ENCODE measurements at places on chromosomes 2 and 18. TPM values are rescaled to one million over a fixed set of nuclear protein-coding genes. Genes with fewer than 3 reads are reported as not detected.

ATP6V1C2 gene
- total RNA-seq: 1.0 TPM

SFTPB gene
- 1.3 TPM for total RNA-seq

C2orf80 gene
- not detected for total RNA-seq

SLC8A1 gene
- 6.0 TPM for total RNA-seq

NTSR2 gene
- not detected for total RNA-seq

FEV gene
- 1.8 TPM for total RNA-seq

CDKL4 gene
- 0.31 TPM for total RNA-seq

ZSWIM2 gene
- total RNA-seq: not detected

MC4R gene
- not detected for total RNA-seq

RNF144A gene
- total RNA-seq: 14.3 TPM

- DNase-seq: no peak
Observed at GRCh38 chr18:8011906-8012305, 444.8 kb downstream of the PTPRM start.

- DNase-seq: peak; percentile 91
Observed at GRCh38 chr2:12716282-12717190, at the start of gene TRIB2. TRIB2 (plus strand) TSS chr2:12716936; CDS start chr2:12718308, 1,372 bp downstream.

DNA sequence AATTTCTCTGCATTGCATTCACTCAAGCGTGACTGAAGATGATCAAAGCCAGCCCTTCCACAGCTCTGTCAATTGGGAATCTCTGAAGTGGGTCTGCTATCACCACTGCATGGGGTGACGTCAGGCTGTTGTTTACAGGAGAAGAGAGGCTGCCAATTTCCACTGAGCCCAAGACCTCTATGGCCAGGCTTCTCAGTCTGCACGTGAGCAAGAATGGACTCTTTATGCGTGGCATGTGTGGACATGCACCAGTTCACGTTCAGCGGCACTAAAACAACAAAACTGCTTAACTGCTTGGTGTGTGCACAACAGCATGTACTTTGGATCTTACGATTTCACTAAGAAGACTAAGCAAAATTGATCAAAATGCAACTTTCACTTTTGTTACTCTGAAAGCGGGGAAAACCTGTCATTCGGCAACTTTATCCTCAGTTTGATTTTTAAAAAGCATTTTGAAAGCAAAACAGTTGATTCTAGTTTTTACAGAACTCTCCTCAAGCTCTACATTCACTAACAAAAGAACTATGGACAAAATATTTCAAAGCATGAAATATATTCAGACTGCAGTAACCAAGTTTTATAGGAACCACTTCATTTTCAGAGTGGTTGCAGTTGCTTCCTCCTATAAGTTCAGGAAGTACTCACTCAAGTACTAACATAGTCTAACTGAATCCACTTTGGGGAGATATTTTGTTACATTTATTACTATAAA, 77.0 kb upstream of the SERTAD2 start:
- peak; percentile 80 for DNase-seq

DNA sequence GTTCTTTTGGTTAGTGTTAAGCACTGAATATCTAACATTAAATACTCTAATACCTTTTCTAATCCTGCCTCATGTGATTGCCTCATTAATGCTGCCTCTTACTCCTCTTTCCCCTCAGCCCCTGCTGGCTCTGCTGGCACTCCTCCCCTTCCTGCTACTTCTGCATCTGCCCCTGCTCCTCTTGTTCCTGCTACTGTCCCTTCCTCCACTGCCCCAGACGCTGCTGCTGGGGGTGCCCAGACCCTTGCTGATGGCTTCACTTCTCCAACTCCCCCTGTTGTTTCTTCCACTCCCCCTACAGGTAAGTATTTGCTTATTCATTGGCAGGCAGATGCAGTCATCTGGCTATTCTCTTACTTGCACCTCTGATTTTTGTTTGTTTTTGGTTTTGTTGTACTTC, 68.5 kb downstream of the ABI2 start:
- DNase-seq: no peak

DNA sequence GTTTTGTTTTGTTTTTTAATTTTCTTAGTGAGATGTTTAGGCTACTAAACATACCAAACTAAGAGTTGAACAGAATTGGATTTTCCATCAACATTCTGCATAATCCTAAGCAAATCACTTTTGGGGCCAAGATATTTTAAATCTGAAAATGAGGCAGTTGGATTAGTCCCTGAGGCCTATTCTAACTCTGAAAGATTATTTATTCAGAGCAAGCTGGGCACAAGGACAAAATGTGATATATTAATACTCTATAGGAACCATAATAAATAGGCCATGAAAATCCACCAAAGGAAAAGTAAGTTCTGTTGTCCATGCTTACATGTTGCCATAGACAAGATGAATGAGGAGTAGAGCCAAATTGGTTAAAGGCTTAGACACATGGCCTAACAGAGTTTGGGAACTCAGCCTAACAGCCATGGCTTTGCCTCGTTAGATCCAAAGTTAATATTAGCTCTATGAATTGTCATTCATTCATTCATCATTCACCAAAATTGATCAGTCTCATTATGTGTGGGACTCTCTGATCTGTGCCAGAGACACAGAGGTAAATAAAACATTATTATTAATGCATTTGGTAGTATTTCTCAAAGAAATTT, 183.5 kb downstream of the SCG2 start:
- DNase-seq: no peak

GRCh38 chr2:44207102-44207501, 38.4 kb downstream of the PPM1B start:
- DNase-seq: no peak

DNA sequence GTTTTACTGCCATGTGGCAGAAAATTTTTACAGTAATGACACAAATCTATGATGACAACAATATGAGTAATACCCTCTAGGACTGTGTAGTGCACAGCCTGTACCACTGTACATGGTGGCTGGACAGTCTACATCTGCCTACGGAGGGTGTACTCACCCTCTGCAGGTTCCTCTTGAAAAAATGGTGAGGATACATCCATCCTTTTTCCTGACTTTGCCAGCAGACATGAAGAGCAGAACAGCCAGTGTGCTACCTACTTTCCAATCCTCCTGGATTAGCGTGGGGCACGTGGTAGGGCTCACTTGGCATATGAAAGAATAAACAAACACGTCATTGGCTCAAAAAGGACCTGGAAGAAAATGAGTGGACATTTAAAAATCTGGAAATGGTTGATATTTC, 62.6 kb downstream of the TRPM8 start:
- no peak for DNase-seq

DNA sequence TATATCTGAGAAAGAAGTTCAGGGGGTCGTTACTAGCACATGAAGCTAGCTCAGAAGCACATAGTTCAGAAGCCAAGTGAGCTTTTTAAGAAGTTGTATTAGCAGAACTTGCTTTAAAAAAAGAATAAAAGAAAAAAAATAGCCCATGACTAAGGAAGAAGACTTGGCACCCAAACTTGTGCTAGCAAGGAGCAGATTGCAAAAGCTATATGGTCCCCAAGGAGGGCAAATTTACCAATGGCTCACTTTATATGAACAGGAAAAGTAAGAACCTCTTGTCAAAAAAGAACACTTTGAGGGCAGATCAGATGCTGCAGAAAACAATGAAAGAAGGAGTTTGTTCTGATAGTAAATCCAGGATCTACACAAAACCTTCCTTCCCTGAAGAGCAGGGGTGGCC, 486.5 kb upstream of the ACVR2A start:
- no peak for DNase-seq

- no peak for DNase-seq
Observed at GRCh38 chr18:72056171-72056570, 488.0 kb downstream of the CBLN2 start.

DNA sequence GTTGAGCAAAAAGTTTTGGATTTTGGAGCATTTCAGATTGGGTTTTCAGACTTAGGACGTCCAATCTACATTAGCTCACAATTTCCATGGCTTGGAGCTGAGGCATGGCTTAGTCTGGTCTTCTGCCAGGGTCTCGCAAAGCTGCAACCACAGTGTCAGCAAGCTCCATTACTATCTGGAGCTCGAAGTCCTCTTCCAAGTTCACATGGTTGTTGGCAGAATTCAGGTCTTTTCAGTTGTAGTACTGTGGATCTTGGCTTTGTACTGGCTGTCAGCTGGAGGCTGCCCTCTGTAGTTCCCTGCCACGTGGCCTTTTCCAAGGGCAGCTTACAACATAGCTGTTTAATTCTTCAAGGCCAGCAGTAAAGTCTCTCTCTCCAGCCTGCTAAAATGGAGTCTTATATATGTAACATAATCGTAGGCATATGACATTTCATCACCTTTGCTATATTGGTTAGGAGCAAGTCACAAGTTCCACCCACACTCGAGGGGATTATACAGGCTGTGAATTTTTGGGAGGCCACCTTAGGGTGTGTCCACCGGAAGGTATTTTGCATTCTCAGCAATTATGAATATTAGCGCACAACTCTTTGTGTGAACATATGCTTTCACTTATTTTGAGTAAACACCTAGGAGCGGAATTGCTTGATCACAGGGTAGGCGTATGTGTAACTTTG, 41.5 kb upstream of the EPC2 start:
- no peak for DNase-seq

GRCh38 chr2:96946625-96947024, 39.8 kb downstream of the FAM178B start:
- DNase-seq: no peak

DNA sequence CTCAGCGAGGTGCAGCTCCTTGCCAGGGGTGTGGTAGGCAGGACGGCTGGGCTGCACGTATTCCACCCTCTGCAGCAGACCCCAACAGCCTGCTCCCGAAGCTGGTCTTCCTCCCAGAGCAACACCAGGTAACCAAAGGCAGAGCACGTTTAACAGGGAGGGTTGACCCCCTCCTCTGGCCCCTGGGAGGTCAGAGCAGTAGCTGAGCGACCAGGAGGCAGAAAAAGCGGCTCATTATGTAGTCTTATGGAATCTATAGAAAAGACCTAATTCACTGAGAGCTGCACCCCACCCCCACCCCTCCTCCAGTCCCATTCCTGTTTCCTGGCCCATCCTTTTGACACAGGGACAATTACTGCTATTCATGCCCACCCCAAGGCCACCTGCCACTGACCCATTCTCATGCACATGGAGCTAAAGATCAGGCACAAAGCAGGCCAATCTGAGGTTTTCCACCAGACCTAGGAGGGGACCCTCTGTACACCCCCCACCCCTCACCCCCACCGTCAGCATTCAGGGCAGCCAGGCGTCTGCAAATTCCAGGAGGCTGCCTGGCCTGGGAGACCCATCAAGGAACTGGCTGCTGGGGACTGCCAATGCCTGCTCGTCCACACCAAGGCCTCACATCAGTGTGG, 60.9 kb upstream of the FZD7 start:
- DNase-seq: no peak

DNA sequence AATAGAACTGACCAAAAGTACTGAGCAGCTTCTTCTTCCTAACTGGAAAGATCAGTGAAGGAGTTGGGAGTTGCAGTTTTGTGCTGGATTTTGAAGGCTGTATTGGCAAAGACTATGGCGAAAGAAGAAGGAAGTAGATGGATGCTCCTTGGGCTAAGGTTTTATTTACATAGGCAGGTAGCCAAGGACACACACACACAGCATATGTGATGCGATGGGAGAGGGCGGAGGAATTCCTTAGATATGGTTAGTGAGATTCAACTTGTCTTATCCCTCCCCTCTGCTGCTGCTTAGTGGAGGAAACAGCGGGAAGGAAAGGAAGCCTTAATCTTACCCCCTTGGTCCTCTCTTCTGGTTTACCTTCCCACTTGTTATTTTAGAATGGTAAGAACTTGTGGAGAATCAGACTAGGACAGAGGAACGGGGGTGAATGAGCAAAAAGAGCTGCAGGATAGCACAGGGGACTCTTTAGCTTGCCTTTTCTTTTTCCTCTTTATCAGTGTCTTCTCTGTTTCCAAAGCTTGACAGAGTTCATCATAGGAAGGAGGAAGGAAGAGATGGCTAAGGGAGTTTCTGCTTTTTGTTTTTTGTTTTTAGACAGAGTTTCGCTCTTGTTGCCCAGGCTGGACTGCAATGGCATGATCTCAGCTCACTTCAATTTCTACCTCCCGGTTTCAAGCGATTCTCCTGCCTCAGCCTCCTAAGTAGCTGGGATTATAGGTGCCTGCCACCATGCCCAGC, 87.9 kb downstream of the OSBPL6 start:
- DNase-seq: no peak

GRCh38 chr2:201407265-201407664, 44.0 kb downstream of the TRAK2 start:
- no peak for DNase-seq

DNA sequence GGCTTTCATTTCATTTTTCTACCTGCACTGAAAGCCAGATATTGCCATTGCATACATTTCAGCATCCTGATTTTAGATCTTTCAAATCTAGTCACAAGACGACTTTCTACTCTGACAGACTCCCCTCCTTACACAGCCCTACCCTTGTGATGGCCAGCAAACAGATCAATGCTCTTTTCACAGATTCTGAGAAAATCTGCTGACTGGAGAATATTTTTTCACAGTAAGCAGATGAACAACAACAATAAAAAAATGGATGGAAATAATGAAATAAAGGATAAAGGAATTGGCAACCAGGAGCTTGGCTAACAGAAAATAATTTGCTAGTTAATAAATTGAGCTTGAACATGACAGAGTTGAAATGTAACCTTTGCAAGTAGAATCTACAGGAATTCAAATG, 527.2 kb downstream of the IRS1 start:
- DNase-seq: no peak

DNA sequence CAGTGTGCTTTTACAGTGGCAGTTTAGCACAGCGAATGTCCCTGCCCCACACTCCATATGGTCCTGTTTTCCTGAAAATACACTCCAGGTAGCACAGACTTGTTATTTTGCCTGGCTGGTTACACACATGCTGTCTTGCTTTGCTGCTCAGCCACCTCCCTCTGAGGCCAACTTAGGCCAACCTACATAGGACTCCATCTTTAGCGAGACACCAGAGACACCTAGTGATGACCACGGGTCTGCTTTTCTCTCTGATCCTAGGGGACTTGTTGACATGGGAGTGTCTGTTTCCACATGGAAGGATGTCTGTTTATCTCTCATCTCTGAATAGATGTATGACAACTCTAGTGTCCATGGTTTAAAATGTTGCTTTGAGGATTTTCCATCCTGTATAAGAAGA, 43.3 kb downstream of the PLEKHB2 start:
- DNase-seq: no peak

DNA sequence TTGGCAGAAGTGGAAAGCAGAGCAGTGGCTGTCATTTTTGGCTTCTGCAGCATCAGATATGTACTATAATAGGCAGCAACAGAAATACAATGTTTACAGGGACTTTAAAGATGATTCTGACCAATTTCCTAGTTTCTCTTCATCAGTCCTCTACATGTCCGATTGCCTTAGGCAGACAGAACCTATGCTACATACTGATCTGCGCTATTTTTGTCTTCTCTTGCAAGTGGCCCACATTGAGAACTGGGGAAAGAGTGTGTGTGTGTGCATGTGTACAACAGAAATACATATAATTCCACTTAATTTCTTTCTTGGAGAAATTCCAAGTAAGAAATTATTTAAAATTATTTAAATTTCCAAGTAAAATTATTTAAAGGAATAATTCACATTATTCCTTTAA, 77.1 kb upstream of the CHRNA1 start:
- no peak for DNase-seq

- DNase-seq: no peak
Observed at GRCh38 chr2:149877913-149878312, 290.3 kb upstream of the MMADHC start.

GRCh38 chr2:241129086-241129871, 20.0 kb downstream of the PASK start:
- no peak for DNase-seq
